ENCODE measurements at places on chromosomes 7 and 10.

- no peak for DNase-seq
Observed at GRCh38 chr10:131160219-131160875, 151.2 kb downstream of the TCERG1L start.

DNA sequence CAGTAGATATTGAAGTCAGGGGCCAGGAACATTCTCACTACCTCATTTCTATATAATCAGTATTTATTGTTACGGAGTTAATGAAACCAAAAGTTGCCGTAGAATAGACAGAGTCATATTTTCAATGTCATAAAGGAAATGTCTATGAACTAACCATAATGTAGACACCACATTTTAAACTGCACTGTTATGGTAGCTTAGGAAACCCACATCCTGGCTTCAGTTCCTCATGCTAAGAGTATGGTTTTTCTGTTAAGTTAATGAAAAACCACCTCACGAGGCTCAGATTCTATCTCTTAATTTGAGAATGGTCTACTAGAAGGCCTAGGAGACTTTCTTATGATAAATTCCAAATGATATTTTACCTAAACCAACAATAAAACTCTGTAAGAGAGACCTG, 166.5 kb downstream of the TMEM26 start:
- DNase-seq: no peak

GRCh38 chr7:131654668-131655326, 98.4 kb upstream of the PODXL start:
- DNase-seq: peak; percentile 85

DNA sequence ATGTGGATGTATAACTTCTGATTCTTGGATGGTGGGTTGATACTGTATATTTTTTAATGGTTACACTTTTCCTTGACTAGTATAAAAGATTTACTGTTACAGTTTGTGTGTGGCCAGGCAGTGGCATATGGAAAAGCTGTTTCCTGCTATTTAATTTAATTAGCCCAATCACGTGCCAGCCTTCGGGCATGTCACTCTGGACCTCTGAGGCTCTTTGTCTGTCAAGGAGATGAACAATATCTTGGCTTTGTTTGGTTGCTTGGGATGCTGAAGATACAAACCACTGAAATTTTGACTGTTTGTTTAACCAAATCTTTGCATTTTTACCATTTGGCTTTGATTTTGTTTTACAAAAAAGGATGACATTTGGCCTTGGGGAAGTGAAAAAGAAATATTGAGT, 185.0 kb downstream of the HDAC9 start:
- no peak for DNase-seq

GRCh38 chr10:47039562-47039913, 128.3 kb downstream of the PTPN20 start:
- no peak for DNase-seq

- no peak for DNase-seq
Observed at GRCh38 chr10:72015841-72016240, 51.6 kb downstream of the CHST3 start.

DNA sequence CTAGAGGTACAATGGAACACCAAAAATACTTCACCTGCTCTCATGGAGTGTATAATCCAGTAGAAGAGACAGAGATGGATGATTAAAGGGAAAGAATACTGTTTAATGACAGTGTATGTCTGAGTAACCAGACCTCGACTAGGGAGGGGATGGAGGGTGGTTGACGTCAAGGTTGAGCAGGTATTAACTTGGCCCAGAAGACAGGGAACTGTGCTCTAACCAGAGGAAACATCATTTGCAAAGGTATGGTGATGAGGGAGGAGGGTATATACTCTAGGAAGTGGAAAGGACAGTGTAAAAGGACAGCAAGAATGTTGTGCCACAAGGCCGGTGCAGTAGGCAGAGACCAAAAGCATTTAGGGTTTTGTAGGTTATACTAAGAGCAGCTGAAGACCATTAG, 2.9 kb downstream of the MIOS start:
- no peak for DNase-seq

- DNase-seq: no peak
Observed at GRCh38 chr7:51327287-51327717, 10.7 kb upstream of the COBL start.

GRCh38 chr7:99363286-99363685, 11.2 kb upstream of the ARPC1B start:
- no peak for DNase-seq

- DNase-seq: no peak
Observed at GRCh38 chr10:52383088-52383487, 69.0 kb downstream of the DKK1 start.

- DNase-seq: peak; percentile 3
Observed at GRCh38 chr10:60732807-60733516, 45.3 kb upstream of the CDK1 start.

DNA sequence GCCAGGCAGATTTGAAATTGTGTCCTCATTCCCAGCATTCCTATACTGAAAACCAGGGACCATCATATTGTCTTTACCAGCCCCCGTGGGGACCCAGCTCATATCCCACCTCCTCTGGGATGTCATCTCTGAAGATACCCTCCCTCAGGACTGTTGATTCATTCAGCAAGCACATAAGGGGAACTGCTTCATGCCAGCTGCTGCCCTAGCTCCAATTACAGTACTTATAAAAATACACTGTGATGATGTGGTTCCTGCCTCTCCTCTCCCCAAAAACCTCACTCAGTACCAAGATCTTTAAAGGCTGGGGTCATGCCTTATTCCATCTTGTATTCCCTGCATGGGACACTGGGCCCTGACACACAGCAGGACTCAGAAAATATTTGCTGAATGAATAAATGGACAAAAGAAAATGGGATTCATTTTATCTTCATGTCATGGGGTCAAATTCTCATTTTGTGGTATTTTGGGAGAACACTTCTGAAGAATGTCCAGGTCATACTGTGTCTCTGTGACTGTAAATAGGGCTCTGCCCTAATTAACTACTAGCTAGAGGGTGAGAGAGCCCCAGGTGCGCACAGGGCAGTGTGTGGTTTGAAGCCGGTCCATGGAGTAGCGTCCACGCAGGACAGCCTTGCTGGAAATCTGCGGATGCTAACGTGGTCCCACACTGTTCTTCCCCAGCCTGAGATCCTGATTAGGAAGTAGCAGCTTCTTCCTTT, 29.0 kb upstream of the DAGLB start:
- no peak for DNase-seq

DNA sequence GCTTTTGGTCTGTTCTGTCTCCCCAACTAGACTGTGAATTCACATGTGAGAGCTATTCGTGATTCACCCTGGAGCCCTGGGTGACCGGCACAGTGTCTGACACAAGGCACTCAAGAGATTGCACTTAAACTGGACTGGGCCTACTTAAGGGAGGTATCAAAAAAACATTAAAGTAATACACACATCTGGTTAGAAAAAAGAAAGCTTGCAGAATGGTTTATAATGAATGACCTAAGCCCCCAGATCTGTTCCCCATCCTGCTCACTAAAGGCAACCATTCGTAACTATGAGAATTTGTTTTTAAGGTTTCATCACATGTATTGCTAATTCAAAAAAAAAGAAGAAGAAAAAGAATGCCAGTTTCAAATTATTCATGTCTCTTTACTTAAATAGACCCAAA, 74.5 kb downstream of the DGKI start:
- no peak for DNase-seq

GRCh38 chr10:125661431-125661940, 21.5 kb downstream of the TEX36 start:
- DNase-seq: no peak

DNA sequence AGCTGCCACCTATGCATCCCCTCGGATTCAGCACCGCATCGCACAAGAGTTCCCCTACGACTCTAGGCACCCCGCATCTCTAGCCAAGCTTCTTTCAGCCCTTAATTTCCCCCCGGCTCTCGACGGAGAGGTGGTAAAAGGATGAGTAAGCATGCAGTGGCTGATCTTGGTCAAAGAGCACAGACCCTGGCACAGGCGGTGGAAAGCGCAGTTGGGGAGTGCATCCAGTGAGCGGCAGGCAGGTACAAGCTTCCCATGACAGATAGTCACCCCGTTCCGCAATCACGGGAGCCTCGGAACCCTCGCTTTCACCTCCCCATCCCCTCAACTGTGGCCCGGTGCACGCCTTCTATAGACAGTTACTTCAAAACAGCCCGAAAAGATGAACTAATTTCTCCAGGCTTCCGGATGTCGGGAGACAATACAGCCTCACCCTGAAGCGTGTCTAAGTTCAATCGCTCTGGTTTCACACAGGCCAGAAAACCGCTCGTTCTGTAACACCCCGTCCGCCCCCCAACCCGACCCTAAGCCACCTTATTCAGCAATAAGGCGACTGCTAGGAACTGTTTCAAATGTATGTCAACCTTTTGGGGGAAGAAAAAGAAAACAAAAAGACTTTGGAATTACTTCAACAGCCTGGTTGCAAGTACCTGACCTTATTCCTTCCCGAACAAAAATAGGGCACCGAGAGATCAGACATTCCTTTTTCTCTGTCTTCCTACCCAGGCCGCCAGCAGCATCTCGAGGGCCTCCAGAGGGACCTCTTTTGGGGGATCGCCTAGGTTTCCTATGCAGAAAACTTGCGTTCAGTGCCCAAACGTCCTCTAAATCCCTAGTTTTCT, 1.4 kb downstream of the RHEB start:
- DNase-seq: peak; percentile 35
